ENCODE measurements at places on chromosomes 2 and 18. TPM values are rescaled to one million over a fixed set of nuclear protein-coding genes. Genes with fewer than 3 reads are reported as not detected.

GRCh38 chr2:238772635-238773297 lies 75.1 kb upstream of the TWIST2 start:
- H3K27me3 ChIP-seq = no peaks in the 10 kb centered on the region
- no peak overlapping the region for H3K4me3 ChIP-seq
- no peak for DNase-seq
- H3K36me3 ChIP-seq = no peaks in the 10 kb centered on the region

Gene USP14
- 21.5 TPM for total RNA-seq

GRCh38 chr2:9807555-9808305 lies 35.5 kb upstream of the TAF1B start:
- no peak for DNase-seq
- peaks cover 6% of the 10 kb centered on the region for H3K4me1 ChIP-seq
- no peak overlapping the region for H3K27ac ChIP-seq
- no peaks in the 10 kb centered on the region for H3K27me3 ChIP-seq
- H3K4me3 ChIP-seq = no peak overlapping the region

DNA sequence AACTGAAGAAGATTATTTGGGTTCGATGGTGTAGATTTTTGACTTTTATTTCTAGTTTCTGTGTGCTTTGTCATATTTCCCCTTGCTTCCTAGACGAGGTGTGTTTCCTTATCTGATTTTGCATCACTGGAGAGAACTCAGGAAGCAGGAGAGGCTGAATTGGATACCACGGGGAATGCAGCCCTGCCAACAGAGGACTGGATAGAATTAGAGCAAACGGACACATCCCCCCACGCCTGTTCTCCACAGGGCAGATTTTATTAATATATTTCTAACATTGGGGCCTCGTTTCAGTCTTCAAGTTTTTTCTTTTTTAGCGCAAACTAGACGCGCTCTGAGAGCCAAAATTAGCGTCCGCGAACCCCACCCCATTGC lies 678 bp upstream of the VAPA start:
- H3K4me3 ChIP-seq = peak overlapping the region; percentile 78
- H3K27me3 ChIP-seq = no peaks in the 10 kb centered on the region
- peaks cover 33% of the 10 kb centered on the region for H3K4me1 ChIP-seq
- DNase-seq = no peak
- no peaks in the 10 kb centered on the region for H3K36me3 ChIP-seq
- H3K27ac ChIP-seq = peak overlapping the region; percentile 99

Gene CLIP4
- 71.0 TPM for total RNA-seq

DNA sequence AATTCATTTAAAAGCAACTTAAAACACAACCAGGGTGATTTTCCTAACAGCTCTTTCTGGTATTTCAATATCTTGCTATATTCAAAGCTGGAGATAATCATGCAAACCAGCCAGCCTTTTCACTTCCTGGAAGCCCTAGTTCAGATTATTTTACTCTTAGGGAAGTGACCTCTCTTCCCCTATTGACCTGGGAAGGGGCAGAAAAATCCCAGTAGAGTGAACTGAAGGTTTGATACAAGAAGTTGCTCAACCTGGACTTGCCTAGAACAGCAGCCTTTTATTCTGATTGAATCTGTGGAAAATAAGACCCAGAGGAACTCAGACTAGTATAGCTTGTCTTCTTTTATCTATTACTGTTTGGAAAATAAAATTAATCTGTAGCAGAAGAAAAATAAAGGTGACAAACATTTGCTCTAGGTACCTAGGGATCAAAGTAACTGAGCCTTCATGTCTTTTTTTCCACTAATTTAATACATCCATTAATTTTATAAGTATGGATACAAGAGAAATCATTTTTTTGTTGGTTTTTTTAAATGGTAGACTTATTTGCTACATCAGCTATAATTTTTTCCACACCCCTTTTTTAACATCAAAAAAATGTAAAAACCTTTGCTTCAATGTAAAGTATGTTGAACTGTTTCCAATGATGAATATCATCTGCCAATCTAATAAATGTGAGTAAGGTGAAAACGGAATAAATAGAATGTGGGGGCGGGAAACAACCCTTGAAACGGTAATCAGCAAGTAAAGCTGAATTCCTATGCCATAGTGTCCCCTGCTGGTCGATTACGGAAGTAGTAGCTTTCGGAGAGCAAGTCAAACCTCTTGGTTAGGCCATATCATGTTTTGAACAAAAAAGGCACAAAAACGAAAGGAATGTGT lies 629.9 kb downstream of the NRXN1 start:
- H3K27ac ChIP-seq = no peak overlapping the region
- H3K4me3 ChIP-seq = no peak overlapping the region
- DNase-seq = no peak
- H3K36me3 ChIP-seq = no peaks in the 10 kb centered on the region
- no peaks in the 10 kb centered on the region for H3K4me1 ChIP-seq

Gene TRIM43
- total RNA-seq = not detected

DNA sequence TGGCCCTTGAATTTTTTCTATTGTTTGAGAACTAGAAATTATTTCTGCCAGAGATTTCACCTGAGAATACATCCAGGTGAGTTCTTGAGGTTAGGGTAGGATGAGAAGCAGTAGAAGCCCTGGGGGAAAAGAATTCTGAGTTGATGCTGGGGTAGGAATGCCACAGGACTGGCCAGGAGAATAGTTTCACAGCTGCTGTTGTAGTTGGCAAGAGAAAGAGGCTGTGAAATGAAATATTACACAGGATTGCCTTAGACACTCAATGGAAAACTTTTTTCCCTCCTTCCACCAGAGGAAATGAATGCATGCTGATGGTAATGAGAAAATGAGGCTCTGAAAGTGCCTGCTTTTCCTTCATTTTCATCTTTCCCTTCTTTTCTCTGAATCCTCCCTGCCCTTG lies 54.6 kb downstream of the PRKCE start:
- no peak for DNase-seq
- H3K27ac ChIP-seq = no peak overlapping the region
- no peaks in the 10 kb centered on the region for H3K27me3 ChIP-seq
- H3K4me3 ChIP-seq = no peak overlapping the region
- no peaks in the 10 kb centered on the region for H3K4me1 ChIP-seq
- H3K36me3 ChIP-seq = no peaks in the 10 kb centered on the region

DNA sequence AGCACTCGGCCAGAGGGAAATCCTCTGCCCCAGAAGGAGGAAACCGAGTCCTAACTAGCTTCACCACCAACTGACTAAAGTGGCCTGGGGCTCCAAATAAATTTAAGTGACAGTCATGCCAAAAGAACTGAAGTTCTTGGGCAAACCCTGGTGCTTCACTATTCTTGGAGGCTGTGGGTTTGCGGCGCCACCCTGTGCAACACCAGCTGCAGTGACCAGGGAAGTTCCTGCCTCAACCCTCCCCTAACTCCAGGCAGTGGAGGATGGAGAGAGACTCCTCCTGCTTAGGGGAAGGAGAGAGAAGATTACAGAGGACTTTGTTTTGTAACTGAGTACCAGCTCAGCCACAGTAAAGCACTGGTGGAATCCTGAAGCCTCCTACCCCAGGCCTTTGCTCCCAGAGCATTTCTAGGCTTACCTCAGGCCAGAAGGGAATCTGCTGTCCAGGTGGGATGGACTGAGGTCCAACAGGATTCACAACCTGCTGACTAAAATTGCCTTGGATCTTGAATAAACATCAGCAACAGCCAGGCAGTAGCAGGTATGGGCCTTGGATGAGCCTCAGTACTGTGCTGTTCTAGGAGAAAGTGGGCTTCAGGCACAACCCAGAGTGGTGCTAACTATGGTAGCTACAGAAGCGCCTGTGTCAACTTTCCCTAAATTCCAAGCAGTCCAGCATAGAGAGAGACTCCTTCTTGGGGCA lies 29.4 kb upstream of the BMP10 start:
- no peaks in the 10 kb centered on the region for H3K27me3 ChIP-seq
- no peak for DNase-seq
- H3K4me1 ChIP-seq = no peaks in the 10 kb centered on the region
- no peak overlapping the region for H3K4me3 ChIP-seq
- no peaks in the 10 kb centered on the region for H3K36me3 ChIP-seq

DNA sequence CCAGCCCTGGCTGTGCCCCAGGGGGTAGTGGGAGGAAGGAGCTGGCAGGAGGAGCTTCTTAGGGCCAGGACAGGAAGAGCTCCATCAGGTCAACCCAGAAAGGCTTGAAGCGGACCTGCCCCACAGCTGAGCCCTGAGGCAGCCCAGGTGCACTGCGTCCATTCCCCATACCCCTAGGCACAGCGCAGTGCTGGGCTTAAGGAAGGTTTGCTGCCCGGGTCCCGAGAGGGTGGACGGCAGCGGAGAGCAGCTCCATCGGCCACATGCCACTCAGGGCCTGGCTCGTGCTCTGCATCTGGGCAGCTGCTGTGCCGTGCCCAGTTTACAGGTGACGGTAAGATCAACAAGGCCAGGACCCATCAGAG lies 26.4 kb downstream of the DNMT3A start:
- no peak overlapping the region for H3K4me3 ChIP-seq
- peaks cover 11% of the 10 kb centered on the region for H3K36me3 ChIP-seq
- H3K27me3 ChIP-seq = no peaks in the 10 kb centered on the region
- no peak for DNase-seq
- H3K4me1 ChIP-seq = peaks cover 65% of the 10 kb centered on the region

DNA sequence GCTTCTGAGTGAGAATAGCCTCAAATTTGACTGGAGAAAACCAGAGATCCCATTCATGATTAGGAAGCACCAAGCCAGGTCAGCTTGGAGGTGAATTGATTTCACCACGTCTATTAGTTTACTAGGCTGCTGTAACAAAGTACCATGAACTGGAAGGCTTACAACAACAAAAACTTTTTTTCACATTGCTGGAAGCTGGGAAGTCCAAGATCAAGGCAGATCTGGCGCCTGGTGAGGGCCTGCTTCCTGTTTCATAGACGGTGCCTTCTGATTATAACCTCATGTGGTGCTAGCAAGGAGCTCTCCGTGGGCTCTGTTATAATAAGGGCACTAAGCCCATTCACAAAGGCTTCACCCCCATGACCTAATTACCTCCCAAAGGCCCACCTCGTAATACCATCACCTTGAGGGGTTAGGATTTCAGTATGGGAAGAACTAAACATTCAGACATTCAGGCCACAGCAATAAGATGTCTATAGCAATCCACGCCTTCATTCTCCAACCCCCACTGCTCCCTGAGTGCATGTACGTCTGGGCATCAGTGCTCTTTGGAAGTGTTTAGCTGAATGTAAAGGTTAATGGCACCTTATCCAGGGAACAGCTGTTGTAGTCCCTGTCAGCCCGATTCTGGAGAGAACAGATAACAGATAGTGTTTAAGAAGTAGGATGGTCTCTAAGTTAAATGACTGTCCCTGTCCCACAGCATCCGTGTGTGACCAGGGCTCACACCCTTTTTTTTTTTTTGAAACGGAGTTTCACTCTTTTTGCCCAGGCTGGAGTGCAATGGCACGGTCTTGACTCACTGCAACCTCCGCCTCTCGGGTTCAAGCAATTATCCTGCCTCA lies 89.2 kb downstream of the SOCS6 start:
- H3K4me1 ChIP-seq = no peaks in the 10 kb centered on the region
- no peak overlapping the region for H3K27ac ChIP-seq
- H3K36me3 ChIP-seq = no peaks in the 10 kb centered on the region
- no peak for DNase-seq
- no peaks in the 10 kb centered on the region for H3K27me3 ChIP-seq

Gene LOXHD1
- total RNA-seq = not detected

DNA sequence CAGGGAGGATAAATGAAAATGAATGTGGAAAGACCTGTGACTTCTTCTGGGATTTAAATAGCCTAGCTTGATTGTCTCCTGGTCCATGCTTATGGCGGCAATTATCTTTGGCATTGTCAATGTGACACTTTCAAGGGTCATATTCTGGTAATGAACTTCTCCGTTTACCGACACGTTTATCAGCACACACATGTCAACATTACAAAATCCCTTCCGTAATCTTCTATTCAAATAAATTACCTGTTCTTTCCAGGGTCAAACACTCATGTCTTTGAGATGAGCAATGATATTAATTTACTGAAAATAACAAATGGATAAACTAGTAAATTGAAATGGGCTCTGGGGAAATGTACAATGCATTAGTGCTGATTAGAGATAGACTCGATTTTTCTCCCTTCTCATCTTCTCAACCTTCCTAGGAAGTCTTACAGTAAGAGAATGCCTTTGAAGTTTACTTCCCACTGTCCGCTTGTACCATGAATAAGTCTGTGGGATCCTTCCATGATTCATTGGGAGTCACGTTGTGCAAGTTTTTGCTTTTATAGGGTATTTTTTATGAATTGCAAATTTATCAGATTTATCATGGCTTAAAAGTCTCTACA lies 646.3 kb upstream of the LRATD1 start:
- no peaks in the 10 kb centered on the region for H3K27me3 ChIP-seq
- H3K27ac ChIP-seq = no peak overlapping the region
- H3K36me3 ChIP-seq = no peaks in the 10 kb centered on the region
- DNase-seq = no peak
- H3K4me1 ChIP-seq = no peaks in the 10 kb centered on the region
- H3K4me3 ChIP-seq = no peak overlapping the region

Data from right atrium auricular region (tissue), 2 donors.